ENCODE measurements at places on chromosomes 5 and 9. TPM values are rescaled to one million over a fixed set of nuclear protein-coding genes. Genes with fewer than 3 reads are reported as not detected.
A peak's percentile ranks its signal among the peaks of the same experiment; 100 is the strongest.

DNA sequence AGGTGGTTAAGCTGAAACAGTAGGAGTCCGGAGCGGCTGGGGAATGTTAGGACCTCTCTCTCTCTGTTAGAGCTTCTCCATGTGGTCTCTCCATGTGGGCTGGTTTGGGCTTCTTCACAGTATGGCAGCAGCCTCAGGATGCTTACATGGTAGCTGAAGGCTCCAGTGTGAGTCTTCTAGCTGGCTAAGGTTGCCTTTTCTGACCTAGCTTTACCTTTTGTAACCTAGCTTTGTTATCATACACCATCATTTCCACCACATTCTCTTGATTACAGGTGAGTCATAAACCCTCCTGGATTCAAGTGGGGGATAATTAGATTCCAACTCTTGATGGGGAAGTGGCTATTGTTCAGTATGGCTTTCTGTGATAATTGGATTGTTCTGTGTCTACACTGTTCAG, 98.5 kb downstream of the MTREX start:
- no peak for DNase-seq

Gene CCIN
- 0.18 TPM for total RNA-seq

- no peak for DNase-seq
These were observed 531.6 kb upstream of the CLINT1 start for GRCh38 chr5:158390577-158390976.

- no peak for DNase-seq
These were observed 75.5 kb downstream of the PHAX start for GRCh38 chr5:126676195-126676624.

GRCh38 chr5:56349461-56349860, 116.3 kb upstream of the ANKRD55 start:
- no peak for DNase-seq

- no peak for DNase-seq
These were observed 11.9 kb upstream of the GARNL3 start for GRCh38 chr9:127252410-127253318.

DNA sequence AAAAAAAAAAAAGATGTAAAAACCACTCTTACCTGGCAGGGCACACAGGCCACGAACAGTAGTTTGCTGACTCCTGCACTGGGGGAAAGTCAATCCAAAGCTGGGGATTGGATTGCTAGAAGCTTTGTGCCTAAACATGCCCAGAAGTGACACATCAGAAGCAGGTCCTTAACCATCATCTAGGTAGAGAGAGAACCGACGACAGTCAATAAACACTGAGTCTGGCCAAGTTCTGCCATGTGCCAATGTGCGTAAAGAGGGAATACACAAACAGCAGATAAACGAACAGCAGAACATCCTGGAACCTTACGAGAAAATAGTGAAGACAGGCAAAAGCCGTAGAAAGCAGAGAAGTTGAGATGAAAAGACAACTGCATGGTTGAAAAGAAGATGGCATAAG, 14.9 kb downstream of the SFXN1 start:
- no peak for DNase-seq

Gene CDH9
- total RNA-seq, result not detected

Gene PCDHA10
- 1.5 TPM for total RNA-seq

Gene IL13
- not detected for total RNA-seq

DNA sequence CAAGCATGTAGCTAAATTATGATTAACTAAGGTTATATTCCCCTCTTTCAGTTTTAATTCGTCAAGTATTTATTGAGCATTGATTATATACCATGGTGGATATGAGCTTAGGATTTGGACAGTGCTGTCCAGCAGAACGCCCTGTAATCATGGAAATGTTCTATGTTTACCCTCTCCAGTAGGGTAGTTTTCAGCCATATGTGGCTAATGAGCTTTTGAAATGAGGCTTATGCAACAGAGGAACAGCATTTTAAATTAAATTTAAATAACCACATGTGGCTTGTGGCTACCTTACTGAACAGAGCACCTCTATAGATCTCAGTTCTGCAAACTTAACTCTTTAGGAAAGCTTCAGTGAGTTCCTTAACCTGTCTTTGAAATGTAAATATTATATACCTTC, 59.1 kb downstream of the JMY start:
- no peak for DNase-seq

DNA sequence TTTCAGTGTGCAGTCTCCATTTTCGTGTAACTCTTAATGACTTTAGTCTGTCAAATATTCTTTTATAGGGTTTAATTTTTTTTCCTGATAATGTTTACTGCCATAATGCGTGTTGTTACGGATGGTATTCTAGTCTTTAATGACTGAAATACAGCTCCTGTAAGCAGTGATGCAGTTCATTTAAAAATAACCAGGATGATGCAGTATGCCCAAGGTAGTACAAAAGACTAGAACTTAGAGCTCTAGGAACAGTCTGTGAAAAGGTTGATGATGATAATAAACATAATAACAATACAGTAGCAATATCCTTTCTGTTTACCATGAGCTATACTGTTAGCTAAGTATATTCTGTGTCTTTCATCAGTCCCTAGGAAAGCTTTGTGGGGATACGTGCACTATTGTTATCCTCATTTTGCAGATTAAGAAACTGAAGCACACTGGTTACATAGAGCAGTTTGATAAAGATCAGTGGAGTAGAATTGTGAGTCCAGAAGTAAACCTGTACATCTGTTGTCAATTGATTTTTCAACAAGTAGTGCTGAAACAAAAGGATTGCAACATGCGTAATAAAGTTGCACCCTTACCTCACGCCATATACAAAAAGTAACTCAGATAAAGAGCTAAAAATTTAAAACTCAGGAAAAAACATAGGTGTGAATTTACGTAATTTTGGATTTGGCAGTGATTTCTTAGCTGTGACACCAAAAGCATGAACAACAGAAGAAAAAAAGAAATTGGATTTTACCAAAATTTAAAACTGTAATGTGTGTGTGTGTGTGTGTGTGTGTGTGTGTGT, 64.5 kb downstream of the MTREX start:
- DNase-seq, result no peak

Gene DPYSL3
- 45.7 TPM for total RNA-seq

Gene CMYA5
- 2.0 TPM for total RNA-seq

GRCh38 chr9:20538956-20539355, 83.3 kb downstream of the MLLT3 start:
- no peak for DNase-seq

Gene GADD45G
- total RNA-seq, result 14.4 TPM

- no peak for DNase-seq
These were observed 214.3 kb upstream of the GRIA1 start for GRCh38 chr5:153276151-153276550.

DNA sequence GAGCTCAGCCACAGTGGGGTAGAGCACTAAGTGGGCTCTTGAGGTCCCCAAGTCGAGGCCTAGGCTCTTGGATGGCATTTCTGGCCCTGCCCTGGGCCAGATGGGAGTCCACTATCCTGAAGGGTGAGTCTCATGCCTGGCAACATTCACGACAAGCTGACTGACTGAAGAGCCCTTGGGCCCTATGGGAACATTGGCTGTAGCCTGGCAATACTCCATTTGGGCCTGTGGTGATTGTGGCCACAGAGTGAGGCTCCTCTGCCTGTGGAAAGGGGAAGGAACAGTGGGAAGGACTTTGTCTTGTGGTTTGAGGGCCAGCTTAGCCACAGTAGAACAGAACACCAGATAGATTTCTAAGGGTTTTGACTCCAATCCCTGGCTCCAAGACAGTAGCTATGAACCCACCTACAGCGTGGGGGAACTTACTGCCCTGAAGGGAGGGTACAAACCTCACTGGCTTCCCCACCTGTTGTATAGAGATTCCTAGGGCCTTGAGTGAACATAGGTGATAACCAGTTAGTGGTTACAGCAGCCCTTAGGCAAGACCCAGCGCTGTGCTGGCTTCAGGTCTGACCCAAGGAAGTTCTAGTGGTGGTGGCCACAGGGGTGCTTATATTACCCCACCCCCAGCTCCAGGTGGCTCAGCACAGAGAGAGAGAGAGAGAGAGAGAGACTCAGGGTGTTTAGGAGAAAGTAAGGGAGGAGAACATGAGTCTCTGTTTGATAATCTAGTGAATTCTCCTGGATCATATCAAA, 72.4 kb downstream of the KIAA0825 start:
- DNase-seq, result peak; percentile 52

DNA sequence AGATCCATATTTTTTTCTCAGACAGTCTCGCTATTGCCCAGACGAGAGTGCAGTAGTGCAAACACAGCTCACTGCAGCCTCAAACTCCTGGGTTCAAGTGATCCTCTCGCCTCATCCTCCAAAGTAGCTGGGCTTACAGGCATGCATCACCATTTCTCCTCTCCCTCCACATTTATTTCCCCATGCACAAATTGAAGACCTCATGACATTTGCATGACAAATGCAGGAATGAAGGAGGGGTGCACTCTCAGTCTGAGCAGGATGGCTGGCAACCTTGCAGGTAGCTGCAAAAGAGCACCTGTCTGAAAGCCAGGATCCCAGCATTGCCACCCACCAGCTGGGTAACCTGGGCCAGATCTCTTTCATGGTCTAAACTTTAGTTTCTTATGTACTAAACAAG, 111.2 kb downstream of the SH3TC2 start:
- no peak for DNase-seq

GRCh38 chr9:104618104-104618503, at the start of gene OR13C9:
Gene OR13C9, minus strand, starts transcription at chr9:104618204. Its CDS starts 0 bp downstream, at chr9:104618204.
- DNase-seq, result no peak

DNA sequence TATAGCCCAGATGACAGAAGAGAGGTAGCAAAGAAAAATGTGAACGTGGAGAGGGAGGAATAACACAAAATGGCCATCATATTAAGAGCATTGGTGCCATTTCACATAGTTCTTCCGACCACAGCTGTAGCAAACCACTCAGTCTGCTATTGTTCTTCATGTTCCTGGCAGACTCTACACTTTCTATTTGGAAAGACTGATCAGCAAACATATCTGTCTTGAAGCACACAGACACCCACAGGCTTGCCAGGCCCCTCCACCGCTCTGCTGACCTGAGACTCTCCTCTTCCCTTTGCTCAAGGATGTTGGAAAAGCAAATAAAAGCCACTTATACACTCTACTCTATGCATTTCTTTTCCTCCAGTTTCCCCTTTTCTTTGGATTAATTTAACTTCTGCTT, 298.0 kb downstream of the FBXL7 start:
- DNase-seq, result no peak

Gene OTP
- total RNA-seq, result not detected

Gene LEAP2
- total RNA-seq, result 1.7 TPM

- DNase-seq, result no peak
These were observed 22.8 kb downstream of the PTCH1 start for GRCh38 chr9:95494022-95494415.

Gene CCL19
- total RNA-seq, result 2.4 TPM

Gene PCDHAC2
- total RNA-seq, result 5.8 TPM

GRCh38 chr5:94751460-94751859, 133.0 kb downstream of the SLF1 start:
- DNase-seq, result no peak

DNA sequence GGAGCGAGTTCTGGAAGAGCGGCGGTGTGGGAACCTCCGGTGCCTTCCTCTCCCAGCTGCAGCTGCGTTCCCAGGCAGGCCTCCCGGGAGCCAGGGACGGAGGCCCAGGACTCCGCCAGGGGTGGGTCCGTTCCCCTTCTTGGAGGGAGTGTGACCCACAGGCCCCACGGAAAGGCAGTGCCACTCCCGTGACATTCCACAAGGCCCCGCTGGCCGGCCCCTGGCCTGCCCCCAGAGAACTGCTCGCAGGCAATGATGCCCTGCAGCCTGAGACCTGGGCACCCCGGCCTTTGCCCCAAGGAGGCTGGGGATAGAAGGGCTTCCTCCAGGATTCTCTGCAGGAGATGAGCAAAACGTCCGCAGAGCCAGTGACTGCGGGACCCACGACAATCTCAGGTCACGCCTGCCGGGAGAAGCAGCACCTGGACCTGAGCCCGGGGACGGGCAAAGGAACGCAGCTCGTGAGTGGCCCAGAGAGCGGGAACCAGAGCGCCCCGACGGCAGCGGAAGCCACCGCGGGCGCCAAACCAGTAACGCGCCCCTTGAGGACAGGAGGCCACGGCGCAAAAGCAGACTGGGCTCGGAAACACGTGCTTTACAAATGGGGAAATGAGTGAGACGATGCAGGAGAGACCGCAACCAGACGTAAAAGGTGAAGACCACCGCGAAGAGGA, 9.3 kb downstream of the OBP2B start:
- DNase-seq, result peak; percentile 59

GRCh38 chr9:2859776-2860379, 16.0 kb upstream of the PUM3 start:
- peak; percentile 67 for DNase-seq

DNA sequence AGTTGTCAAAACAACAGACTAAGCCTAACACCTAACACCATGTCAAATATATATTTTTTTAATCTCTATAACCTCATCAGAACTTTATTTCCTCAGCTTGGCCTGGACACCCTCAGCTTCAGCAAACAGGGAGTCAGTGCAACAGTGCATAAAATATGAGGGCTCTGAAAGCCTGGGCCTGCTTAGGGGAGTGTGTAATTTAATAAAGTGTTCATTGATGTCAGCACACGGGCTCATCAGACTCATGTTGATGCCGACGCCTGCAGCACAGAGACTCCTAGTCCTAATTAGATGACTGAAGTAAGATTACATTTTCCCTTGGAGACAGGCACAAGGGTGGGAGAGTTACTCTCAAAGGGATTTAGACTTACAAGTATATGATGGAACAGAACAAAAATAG, 37.8 kb downstream of the CDH10 start:
- no peak for DNase-seq

GRCh38 chr5:64818245-64818644, 49.5 kb downstream of the CWC27 start:
- DNase-seq, result no peak

Gene PCSK1
- 0.18 TPM for total RNA-seq

DNA sequence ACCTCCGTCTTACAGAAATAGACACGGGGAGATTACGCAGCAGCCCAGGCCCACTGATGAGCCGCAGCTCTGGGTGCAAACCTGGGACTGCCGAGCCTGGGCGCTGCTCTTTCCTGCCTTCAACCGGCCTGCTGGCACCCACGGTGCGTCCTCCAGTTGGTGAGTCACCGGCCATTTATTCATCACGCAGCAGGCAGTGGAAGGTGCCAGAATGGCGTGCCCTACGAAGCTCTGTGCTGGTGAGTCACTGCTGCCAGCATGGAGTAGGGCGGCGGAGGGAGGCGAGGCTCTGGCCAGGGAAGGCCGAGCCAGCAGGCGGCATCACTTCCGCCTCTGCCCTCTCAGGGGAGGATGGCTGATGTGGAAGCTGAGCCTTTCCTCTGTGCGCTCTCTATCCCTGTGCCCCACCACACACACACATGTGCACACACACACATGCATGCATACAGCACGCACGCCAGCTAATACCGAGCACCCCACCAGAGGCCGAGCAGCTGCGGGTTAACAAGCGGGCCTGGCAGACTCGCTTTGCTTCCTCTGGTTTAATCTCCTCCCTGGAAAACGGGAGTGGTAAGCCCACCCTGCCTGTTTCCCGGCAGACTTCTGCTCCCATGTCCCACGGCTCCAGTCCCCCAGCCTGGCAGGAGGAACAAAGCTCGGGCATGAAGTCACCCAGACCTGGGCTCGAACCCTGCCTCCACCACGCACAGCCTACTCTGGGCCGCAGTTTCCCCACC, 39.2 kb downstream of the OLFM1 start:
- no peak for DNase-seq

Gene GRM6
- not detected for total RNA-seq

DNA sequence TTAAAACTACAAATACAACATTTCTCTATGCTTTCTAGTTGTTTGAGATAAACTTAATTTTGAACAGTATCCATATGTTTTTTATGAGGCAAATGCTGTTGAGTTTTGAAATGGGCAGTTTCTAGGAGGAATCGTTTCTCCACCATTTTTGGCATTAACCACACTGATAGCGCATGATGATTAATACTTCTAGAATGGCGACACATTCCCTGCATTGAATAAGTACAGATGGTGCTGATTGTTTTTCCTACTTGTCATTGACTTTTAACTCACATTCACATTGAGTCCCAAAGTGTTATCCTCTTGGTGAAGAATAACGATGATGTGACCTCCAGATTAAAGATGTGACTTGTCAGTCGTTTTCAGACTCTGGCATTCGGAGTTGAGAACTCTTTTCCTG, 6.5 kb upstream of the CCDC192 start:
- DNase-seq, result no peak
